ENCODE measurements at places on chromosomes 6 and 20.

- no peak for DNase-seq
These were observed 67.8 kb upstream of the EPB41L1 start for GRCh38 chr20:36086767-36087166.

GRCh38 chr6:76490456-76490855 is 418.0 kb upstream of the IMPG1 start:
- DNase-seq: no peak

- DNase-seq: peak; percentile 57
These were observed 4.2 kb upstream of the APMAP start for GRCh38 chr20:24996449-24997377.

DNA sequence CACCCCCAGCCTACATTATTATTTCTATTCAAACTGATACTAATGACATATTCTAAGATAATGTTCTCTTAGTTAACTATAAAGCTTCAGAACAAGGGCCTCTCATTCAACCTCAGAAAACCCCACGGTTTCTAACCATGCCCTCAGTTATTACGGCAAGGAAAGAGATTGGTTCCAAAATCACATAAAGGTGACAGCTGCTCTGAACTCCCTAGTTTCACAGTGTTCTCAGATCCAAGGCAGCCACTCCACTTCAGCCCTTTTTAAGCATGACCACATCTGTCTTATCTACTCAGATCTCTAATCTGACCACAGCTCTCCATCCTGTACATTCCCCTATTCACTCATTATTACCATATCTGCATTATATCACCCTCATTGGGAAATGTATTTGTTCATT is 98.8 kb upstream of the CEP85L start:
- no peak for DNase-seq

DNA sequence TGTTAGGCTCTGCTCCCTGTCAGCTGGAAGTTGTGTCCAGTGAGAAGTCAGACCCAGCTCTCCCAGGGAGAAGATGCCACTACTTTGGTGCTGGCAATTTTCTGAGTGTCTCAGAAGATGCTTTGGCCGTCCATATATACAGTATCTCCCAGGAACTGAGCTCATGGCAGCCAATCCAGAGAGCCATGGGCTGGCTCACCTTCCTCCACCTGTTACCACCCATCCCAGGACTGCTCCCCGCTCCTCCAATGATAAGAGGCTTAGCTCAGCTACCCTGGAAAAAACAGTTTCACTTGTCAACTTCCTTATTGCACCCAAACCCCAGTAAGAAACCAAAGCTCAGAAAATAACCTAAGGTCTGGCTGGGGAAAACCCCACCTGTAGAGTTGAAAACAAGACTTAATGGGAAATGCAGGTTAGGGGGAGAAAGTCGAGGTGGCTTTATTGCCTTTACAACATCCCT is at the start of gene BNIP5:
TSS of gene BNIP5 (minus strand) at position 110 of the 463 bp plus-strand sequence. CDS start 6,198 bp downstream, outside the sequence.
- DNase-seq: peak; percentile 23

- no peak for DNase-seq
These were observed 8.0 kb downstream of the HLA-F start for GRCh38 chr6:29731281-29731680.

DNA sequence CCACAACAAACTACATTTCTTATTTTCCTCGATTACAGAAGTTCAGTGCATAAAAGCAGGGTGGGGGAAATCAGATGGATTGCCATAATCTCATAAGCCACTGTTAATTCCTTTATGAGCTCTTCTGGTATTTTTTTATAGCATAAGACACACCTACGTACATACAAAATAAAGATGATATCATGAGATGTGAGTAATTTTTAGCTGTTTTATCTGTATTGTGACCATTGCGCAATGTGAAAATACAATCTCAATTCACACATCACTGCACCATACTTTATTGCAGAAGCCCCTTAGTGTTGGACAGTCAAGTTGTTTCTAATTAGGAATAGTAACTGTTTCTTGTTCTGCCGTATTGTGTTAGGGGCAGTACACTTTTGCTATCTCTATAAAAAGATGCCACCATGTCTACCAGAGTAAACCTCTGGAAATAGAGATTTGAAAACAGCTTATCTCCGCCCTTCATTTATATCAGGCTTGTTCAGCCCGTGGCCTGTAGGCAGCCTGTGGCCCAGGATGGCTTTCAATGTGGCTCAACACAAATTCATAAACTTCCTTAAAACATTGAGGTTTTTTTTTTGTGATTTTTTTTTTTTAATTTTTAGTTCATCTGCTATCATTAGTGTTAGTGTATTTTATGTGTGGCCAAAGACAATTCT is 90.4 kb downstream of the FARS2 start:
- no peak for DNase-seq

DNA sequence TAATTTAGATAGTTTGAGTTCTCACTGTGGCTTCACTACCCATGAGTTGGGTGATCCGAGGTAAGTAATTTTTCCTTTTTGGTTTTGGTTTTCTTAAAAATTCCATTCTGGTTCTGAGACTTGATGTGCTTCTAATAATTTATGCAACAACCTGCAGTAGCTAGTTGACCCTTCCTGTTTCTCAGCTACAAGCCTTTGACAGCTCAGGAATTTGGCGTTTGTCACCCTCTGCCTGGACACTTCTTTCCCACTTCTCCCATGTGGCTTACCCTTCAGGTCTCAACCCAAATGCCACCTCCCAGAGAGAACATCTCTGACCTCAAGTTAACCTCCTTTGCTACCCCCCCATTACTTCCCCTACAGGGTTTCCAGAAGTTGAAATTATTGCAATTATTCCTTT is 49.7 kb upstream of the TSHZ2 start:
- DNase-seq: no peak

DNA sequence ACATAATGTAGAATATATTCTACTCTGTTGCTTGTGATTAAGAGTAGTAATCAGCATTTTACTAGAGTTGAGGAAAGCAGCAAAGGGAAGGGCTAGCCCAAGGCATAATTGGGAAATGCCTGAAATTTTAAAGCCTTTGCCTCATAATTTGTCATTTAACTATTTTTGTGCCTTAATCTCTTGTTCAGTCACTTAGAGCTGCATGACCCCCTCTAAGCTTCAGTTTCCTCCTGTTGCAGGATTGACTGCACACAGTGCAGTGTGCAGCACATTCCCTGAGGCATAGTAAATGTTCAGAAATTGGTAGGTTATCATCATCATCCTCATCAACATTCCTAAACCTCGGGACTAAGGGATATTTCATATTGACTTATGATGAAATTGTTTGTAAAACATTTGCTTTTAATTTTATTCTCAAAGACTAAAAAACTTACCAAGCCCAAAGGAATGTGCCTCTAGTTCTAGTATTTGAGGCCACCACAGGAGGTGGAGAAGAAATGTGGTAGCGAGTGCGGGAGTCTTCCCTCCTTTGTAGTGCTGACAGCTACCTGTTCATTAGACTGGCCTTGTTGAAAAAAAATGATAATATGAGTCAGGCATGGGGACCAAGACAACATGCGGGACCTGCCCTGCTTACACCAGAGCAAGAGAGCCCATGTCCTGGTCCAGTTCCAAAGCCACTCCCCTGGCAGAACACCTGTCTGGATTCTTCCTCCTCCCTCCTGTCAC is 14.8 kb upstream of the TENT5A start:
- no peak for DNase-seq

- DNase-seq: no peak
These were observed 105.3 kb upstream of the KCNG1 start for GRCh38 chr20:51128198-51128597.

DNA sequence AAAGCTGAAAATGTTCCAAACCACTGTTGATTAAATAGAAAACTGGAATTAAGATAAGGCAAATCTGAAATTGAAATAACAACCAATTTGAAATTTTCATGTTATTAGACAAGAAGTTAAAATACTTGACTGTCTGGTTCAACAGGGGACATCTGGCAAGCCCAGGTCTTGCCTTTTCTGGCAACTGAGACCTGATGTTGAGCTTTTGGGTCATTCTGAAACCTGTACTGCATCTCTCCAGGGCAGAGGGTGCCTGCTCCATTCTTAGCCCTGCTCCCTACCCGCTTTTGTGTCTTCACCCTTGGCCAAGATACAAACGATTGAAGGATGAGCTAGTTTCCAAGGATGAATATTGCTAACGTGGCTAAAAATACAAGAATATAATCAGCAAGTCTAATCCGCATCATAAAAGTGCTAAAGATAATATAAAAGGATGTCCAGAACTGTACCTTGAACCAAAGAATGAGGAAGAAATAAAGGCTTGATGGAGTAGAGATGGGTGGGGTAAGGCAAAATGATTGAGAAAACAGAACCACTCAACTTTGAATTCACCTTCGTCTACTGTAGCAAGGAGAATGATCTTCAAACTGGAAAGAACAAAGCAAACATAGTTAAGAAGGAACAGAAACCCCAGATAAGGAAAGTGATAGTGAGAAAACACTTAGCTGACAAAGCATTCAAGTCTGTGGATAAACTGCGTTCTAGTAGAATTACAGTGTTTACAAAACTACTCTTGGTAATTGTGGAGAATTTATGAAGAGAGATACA is 109.8 kb upstream of the MAN1A1 start:
- no peak for DNase-seq

GRCh38 chr6:135939208-135939591 is 87.7 kb downstream of the PDE7B start:
- no peak for DNase-seq

DNA sequence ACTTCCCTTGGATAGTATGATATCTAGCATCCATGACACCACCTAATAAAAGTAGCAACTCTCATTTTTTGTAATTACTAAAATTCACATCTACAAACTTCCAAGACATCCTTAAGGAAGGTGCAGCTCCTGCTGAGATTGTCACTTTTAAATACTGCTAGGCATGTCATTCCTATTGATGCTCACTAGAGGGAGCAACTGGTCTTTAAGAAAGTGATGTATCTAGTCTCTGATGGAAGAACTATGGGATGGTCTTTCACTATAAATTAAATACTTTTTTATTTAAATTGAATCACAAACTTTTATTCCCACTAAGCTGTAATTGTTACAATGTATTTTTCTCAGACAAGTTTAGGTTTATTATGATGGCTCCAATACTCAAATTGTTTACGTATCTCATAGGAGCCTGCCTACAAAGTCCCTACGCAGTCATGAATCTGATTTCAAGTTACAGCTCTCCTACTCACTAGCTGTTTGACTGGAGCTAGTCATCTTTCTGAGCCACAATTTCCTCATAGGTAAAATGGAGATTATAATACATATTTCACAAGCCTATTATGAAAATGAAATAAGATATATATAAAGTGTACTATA is 8.1 kb upstream of the TSPYL1 start:
- peak; percentile 33 for DNase-seq

DNA sequence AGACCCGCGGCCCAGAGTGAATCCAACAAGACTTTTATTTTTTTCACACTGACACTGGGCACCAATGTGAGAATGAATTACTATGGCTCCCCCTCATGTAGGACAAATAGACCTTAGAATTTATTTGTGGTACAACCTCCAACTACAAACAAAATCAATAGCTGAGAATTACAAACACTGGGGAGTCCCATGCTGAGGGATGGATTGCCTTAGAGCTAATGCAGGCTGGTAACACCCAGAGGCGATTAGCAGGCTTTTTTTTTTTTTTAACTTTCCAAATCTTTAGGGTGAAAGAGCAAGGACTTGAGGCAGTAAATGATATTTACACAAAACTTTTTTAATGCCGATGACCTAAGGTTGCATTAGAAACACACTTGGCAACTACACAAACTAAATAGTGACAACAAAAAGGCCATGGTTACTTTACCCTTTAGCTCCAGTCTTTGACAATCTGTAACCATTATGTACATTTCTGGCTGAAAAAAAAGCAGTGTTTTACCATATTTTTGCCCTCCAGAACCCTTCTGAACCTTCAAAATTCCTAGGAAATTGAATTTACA is 21.8 kb downstream of the SAYSD1 start:
- DNase-seq: no peak

- no peak for DNase-seq
These were observed 102.6 kb upstream of the LAMP5 start for GRCh38 chr20:9411833-9412232.

DNA sequence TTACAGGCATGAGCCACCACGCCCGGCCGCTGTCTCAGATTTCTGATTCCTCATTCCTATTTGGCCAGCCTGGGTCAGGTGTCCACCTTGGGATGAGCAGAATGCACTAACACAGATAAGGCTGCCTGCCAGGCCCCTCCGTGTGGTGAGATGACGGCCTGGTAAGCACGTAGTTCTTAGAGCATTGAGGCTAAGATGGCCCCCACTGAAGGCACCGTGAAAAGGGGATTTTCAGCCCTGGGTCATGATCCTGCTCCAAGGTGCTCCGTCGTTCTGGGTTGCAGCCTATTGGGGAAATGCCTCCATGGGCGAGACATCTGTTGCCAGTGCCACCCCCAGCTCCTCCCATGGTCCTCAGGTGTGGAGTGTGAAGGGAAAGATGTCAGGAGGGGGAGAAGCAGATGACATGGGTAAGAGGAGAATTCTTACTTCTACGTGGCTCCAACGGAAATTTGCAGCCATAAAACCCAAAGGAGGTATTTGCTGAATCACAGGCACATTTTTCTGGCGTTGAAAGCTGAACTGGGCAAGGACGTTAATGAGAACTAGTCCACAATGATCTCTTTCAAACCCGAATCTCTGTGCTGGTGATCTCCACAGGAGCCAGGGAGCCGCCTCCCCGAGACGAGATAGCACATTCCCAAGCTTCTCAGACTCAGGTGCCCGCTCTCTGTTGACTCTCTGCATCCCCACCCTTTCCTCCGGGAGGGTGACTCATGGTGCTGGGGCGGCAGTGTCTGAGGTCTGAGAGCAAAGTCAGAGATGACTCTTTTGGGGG is 34.0 kb upstream of the BMP6 start:
- DNase-seq: no peak

DNA sequence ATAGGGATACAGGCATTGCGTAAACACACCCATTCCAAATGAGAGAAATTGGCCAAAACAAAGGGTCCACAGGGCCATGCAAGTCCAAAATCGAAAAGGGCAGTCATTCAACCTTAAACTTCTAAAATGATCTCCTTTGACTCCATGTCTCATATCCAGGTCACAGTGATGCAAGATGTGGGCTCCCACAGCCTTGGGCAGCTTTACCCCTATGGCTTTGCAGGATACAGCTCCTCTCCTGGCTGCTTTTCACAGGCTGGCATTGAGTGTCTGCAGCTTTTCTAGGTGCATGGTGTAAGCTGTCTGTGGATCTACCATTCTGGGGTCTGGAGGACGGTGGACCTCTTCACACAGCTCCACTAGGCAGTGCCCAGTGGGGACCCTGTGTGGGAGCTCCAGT is 744.5 kb downstream of the QKI start:
- no peak for DNase-seq

DNA sequence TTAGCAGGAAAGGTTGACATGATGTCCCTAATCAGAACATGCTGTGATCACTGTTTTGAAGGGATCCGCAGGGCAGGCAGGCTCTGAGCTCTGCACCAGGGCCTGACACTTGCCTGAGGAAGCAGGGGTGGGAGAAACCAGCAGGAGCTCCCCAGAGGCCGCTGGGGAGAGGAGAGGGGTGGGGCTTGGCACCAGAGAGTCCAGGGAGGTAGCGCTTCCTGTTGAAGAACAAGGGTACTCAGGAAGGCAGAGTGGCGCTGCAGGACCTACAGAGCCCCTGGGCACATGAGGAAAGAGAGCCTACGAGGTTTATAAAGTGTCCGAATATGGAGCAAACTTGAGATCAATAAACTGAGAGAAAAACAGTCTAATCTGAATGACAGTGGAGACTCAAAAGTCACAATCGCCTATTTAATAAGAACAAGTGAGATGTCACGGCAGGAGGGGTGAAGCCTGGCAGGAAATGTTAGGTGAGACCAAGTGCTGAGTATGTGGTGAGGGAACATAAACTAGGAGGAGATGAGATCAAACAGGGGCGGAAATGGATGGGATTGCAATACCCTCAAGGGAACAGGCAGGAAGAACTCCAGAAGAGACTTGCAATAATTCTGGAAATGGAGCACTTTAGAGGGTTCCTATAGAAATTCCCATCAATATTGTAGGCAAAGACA is 5.8 kb upstream of the TBXT start:
- peak; percentile 87 for DNase-seq

Measured in NCI-H510A treated with DMSO at 0.1 percent for 48 hours (cell line).